SIG-M5 (cell line): ENCODE measurements at places on chromosomes 4 and X.

GRCh38 chr4:177367336-177367735 is 57.7 kb downstream of the NEIL3 start:
- no peak for DNase-seq

GRCh38 chrX:139971394-139971749 is 6.1 kb upstream of the CXorf66 start:
- DNase-seq, result no peak

- no peak for DNase-seq
Measured at GRCh38 chrX:82556588-82556987, 951.5 kb upstream of the POU3F4 start.

DNA sequence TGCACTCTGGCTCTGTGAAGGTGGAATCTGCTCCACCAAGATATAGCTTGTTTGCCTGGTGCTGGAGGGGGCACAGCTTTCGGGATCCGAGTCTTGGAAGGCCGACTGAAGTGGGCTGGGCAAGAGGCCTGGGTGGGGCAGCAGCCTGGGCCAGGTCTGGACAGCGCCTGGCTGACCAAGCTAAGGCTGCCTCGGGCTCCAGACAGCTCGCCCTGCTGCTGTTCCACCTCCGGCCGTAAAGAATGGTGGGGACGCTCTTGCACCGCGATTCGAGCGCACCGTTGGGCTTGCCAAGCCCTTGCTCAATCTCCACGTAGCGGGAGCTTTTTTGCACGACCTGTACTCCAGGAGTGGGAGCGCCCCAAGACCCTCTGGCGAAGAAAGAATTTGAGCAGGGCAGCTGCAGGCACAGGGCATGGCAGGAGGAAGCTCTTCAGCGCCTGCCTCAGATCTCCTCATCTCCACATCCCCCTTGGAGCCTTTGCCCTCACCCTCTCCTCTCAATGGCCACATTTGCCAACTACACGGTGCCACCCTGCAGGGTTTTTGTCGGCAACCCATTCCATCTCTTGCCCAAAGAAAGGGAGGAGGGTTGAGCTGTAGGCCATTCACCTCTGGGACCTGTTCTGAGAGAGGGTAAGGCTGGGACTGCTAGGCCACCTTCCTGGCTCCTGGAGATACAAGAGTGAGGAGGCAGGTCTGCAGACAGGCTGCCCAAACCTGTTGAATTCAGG is 18.9 kb downstream of the CNGA2 start:
- no peak for DNase-seq

DNA sequence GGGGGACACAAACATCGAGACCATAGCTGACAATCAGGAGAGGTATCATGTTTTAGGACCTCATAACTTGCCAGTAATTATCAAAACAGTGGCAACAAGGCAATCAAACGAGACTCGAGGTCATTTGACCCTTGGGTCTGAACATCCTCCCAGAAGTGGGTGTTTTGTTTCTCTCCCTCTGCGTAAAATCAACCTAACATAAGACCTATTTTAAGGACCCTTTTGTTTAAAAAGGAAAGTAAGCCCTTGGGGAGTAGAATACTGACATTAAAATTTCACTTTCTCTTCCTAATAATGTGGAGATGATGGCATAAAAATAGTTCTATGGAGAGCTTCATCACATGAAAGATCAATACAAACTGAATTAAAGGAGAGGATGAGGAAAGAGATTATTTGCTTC is 106.2 kb upstream of the PUDP start:
- DNase-seq, result no peak

GRCh38 chrX:4588466-4588865 is 875.0 kb upstream of the PRKX start:
- DNase-seq, result no peak

DNA sequence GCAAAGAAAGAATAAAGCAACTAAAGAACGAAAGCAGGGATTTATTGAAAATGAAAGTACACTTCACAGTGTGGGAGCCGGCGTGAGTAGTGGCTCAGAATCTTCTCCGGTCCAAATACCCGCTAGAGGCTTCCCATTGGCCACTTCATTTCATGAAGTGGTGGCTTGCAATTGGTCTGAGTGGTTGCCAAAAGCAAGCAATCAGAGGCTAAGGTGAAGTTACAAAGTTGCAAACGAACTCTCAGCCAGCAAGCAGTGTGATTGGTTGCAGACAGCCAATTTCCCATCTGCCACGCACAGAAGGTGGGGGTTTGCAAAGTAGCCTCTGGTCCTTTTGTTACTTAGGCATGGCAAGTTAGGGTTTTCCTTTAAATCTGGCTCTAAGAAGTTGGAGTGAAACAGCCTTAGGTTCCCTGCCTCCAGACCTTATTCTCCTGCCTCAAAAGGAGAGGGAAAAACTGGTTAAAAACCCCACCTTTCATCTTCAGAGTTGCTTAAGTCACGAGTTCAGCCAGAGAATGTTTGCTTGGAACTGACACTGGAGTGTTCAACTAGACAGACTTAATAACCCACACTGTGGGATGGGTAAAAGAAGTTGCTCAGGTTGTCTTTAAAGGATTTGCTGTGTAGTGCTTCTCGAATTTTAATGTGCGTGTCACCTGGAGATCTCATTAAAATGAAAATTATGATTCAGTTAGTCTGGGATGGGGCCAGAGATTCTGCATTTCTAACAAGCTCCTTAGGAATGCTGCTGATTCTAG is 6.9 kb upstream of the CLOCK start:
- no peak for DNase-seq

- no peak for DNase-seq
Measured at GRCh38 chr4:38674258-38675144, 10.5 kb downstream of the KLF3 start.

GRCh38 chrX:23504540-23504884 is 162.8 kb upstream of the PRDX4 start:
- DNase-seq, result no peak
